ENCODE measurements at places on chromosomes 3 and 15. TPM values are rescaled to one million over a fixed set of nuclear protein-coding genes. Genes with fewer than 3 reads are reported as not detected.

COPG1 gene
- total RNA-seq: 231 TPM

PATL2 gene
- 0.19 TPM for total RNA-seq

PRRT3 gene
- 1.1 TPM for total RNA-seq

SERINC4 gene
- 0.10 TPM for total RNA-seq

RFC4 gene
- 16.5 TPM for total RNA-seq

HYKK gene
- 3.7 TPM for total RNA-seq

GOLGA8G gene
- not detected for total RNA-seq

ADAMTS9 gene
- 1.0 TPM for total RNA-seq

TRANK1 gene
- total RNA-seq: 7.5 TPM

GOLGA8N gene
- 47.5 TPM for total RNA-seq

PLA2G4D gene
- not detected for total RNA-seq

ZBTB47 gene
- total RNA-seq: 96.8 TPM

FBXO40 gene
- 0.83 TPM for total RNA-seq

C3orf20 gene
- not detected for total RNA-seq

MED12L gene
- total RNA-seq: 0.26 TPM

CAV3 gene
- 90.5 TPM for total RNA-seq

CCR1 gene
- 0.53 TPM for total RNA-seq

RTP1 gene
- total RNA-seq: not detected

USP50 gene
- not detected for total RNA-seq

GPR27 gene
- total RNA-seq: not detected

ATR gene
- 13.9 TPM for total RNA-seq

SI gene
- not detected for total RNA-seq

ASB14 gene
- total RNA-seq: 0.05 TPM

ATXN7 gene
- 6.9 TPM for total RNA-seq

C15orf40 gene
- 16.4 TPM for total RNA-seq

HTR3D gene
- not detected for total RNA-seq

Data from myocyte (in vitro differentiated cells).